ENCODE measurements at places on chromosomes 5 and 9. TPM values are rescaled to one million over a fixed set of nuclear protein-coding genes. Genes with fewer than 3 reads are reported as not detected.

GRCh38 chr9:2655411-2655901, 33.9 kb downstream of the VLDLR start:
- DNase-seq = peak; percentile 72

The FIBCD1 gene
- total RNA-seq = 5.3 TPM

- no peak for DNase-seq
These were observed 220.5 kb upstream of the MPDZ start for GRCh38 chr9:13500034-13500433.

GRCh38 chr5:149279661-149280060, 8.0 kb downstream of the AFAP1L1 start:
- DNase-seq = no peak

DNA sequence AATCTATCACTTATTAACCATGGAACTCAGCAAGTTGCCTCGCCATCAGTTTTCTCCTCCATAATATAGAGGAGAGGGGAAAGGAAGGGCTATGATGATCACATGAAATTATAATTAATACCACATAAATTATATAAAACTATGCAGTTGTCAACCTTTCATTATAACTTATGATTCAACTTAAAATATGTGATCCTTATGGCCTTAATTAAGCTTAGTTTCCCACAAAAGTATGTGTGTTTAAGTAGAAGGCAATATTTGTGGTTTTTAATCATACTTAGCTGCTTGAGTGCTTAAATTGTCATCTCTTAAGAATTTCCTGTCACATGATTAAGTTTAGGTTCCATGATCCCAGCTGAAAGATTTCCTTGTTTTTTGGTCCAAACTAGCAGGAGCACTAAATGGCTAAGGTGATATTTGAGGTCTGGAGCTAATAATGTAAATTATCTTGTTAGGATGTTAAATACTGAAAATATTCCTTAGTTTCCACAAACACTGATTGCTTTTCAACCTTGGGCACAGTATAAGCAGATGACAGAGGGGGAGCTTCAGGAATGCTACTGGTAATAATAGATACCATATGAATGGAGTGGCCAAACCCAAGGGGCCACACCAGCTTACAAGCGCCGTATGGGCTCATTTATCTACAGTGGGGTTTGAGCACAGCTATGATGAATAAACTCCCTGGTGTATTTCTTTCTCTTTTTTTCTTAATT, 26.4 kb upstream of the F2R start:
- no peak for DNase-seq

The PRUNE2 gene
- total RNA-seq = 80.0 TPM

The ARHGAP26 gene
- total RNA-seq = 6.2 TPM

The RNF208 gene
- total RNA-seq = 0.29 TPM
